ENCODE measurements at places on chromosomes 7 and 10.

GRCh38 chr10:91838199-91838598 is 40.0 kb downstream of the TNKS2 start:
- no peak for DNase-seq

DNA sequence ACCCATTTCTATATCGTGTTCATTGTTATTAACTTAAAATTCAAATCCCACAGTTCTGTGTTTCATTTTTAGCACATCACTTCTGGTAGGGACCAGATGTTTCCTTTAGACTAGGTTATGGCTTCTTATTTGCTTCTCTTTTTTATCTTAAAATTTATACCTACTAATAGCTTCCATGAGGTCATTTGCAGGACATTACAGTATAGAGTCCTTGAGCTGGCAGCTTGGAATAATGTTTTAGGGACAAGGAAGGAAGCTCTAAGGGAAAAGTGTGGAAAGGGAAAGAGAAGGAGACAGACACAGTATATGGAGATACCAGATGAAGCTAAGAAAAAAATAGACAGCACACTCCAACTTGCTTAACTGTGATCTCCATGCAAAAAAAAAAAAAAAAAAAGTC is 48.8 kb upstream of the CD36 start:
- no peak for DNase-seq

DNA sequence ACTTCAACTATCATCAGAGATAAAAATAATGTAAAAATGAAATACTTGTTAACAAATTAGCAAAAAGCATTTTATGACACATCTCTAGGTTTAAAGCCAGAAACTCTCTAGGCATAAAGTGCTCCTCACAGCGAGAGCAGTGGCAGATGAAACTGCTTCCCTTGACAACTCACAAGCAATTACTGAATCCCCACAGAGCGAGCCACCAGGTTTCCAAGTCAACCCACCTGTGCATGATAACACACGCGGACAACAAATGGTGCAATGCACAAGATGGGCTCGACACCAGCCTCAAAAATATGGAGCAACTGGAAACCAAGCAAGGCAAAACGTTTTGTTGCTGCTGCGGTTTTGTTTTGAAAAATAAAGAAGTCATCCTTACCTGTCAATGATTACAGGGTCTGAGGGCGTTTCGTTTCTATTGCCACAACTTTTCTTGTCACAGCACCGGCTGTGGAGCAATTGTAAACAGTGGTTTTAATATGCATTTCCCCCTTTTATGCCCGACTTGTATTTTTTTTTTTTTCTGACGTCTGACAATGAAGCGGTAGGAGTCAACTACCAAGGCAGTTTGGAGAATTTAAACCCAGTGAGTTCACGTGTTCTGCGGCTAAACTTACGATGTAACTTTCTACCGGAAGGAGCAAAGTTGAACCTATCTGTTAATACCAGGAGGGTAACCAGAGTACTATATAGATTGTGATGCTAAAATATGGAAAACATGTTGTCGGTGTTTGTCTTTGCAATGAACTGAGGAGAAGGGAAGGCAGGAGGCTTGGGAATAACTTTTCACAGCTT is 7.0 kb downstream of the EBF3 start:
- DNase-seq = peak; percentile 62

GRCh38 chr10:84076540-84077195 is 62.6 kb upstream of the GHITM start:
- no peak for DNase-seq

GRCh38 chr10:16867556-16867955 is 50.3 kb upstream of the RSU1 start:
- no peak for DNase-seq

GRCh38 chr7:142583446-142583845 is 165.8 kb upstream of the PRSS1 start:
- DNase-seq = no peak

DNA sequence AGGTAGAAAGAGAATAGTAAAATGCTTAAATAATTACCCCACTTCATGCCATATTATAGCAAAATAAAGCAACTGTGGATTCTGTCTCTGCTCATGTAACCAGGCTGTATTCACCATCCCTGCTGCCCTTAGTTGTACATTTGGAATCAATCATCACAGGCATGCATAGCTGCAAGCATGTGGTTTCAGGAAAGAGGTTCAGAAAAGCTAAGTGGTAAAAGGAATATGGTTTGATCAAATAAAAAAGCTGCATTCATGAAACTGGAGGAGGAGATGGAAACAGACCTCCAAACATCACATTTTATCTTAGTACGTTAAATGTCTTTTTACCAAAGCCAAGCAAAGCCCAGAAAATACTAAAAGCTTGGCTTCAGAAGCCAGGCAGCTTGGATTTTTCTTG is 81.3 kb downstream of the ADAM22 start:
- DNase-seq = no peak

GRCh38 chr10:71360735-71361134 is 36.0 kb upstream of the CDH23 start:
- no peak for DNase-seq

GRCh38 chr10:6141296-6142151 is 52.7 kb downstream of the RBM17 start:
- DNase-seq = no peak

DNA sequence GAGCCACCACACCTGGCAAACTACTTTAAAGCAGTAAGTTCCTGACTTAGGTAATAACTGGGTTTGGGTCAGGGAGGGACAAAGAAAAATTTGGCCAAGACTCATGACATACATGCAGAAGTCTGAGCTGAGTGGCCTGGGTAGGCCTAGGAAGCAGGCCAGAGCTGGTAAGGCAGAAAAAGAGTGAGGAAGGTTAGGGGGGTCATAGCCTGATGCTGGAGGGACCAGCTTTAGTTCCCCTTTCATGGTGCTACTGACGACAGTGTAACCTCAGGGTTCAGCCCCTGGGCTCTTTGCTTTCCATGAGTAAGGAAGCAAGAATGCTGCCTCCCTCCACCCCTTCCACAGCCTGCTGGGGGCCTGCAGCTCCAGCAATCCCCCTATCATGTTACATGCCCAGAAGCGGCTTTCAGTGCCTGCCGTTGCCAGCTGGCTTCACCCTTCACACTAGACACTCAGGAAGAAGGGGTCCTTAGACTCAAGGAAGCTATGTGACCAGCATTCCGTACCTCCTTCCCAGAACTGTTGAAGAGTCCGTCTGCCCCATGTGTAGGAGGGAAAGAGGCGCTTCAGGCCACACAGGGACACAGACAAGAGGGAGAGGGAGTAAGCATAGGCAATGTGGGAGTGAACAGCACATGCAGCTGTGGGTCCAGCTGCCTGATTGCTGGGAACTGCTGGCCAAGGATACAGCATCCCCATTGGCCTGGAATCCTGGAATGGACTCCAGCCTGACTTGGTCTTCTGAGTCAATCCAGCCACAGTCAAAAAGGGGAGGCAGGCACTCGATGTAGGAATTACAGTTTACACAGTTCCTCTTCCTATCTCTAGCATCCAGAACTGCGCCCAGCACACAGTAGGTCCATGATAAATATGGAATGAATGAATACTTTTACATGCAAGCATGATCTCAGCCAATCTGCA is 4.1 kb upstream of the PLAU start:
- DNase-seq = peak; percentile 87

GRCh38 chr10:75408911-75409885 is 7.6 kb upstream of the ZNF503 start:
- peak; percentile 80 for DNase-seq

DNA sequence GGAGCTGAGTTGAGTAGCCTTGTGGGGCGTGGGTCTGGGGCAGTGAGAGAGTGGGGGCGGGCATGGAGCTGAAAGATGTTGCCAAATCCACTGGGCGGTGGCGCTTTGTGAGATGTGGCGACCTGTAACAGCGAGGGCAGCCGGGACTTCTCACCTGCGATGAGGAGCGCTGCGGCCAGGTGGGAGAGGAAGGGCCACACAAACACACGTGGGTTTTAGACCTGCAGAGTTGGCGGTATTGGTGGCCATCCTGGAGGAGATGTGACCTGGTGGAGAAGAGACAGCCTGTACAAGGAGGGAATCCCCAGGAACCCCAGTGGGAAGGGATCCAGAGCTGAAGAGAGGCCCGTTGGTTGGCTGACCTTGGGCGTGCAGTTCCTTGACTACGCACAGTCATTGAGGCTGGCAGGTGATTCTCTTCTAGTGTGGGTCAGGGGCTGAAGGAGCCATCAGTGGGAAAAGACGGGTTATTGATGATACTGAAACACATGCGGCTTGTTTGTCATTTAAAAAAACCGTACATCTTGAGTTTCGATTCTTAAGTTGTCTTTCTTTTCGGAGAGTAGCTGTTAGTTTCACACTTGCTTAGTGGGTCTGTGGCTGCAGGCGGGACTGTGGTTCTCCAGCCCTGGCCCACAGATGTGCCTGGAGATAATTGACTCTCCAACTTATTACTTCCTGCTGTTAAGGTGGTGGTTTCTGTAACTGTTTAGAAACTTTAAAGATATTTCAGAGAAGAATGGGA is 2.4 kb downstream of the CHST12 start:
- DNase-seq = no peak

DNA sequence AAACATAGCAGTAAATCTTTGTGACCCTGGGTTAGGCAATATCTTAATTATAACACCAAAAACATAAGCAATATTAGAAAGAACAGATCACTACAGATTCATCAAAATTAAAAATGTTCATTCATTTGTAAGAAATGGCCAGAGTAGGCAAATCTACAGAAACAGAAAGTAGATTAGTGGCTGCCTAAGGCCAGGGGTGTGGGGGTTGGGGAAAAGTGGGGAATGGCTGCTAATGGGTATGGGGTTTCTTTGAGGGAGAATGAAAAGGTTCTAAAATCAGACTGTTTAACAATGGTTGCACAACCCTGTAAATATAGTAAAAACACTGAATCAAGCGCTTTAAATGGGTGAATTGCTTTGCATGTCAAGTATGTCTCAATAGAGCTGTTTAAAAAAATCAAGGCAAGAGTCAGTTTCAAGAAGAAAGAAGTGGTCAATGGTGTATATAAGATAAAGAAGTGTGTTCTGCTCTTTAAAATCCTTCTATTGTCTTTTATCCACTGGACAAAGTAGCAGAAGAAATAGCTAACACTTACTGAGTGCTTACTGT is 42.6 kb downstream of the CDK6 start:
- DNase-seq = no peak

GRCh38 chr10:98309366-98310355 is 41.7 kb upstream of the LOXL4 start:
- peak; percentile 84 for DNase-seq

DNA sequence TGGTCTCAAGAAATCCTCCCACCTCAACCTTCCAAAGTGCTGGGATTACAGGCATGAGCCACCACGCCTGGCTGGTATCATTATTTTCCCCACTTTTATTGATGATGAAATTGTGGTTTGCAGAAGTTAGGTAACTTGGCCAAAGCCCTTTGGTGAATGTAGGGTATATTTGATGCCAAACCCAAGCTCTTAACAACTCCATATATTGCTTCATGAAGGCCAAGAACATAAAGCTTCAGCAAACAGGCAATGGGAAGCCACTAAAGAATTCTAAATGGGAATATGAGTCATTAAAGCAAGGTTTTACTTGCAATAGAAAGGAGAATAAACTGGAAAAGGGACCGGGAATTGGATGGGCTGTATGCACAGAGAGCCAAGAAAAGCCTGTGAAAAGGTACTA is 142.7 kb downstream of the KMT2E start:
- DNase-seq = no peak

- DNase-seq = no peak
Measured at GRCh38 chr7:154598864-154599263, 404.1 kb downstream of the PAXIP1 start.

- DNase-seq = no peak
Measured at GRCh38 chr10:87846023-87846422, 17.3 kb downstream of the KLLN start.

GRCh38 chr7:30278376-30278775 is 6.0 kb upstream of the ZNRF2 start:
- no peak for DNase-seq

DNA sequence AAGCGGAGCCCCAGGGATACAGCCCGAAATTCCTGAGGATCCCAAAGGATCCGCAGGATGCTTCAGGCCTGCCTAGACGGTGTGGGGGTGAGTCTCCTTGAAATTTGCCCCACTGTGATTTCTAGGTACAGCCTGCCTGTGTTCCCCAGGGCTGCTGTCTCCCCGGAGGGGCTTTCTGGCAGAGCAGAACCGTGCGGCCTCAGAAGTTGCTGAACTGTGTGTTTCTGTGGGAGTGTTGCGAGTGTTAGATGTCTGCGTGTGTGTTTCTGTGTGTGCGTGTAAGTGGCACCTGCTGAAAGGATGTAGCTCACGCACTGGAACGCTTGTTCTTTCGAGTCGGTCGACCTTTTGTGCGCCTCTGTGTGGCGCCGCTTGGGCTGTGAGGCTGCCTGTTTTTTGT is 27.8 kb upstream of the ZNF273 start:
- no peak for DNase-seq

DNA sequence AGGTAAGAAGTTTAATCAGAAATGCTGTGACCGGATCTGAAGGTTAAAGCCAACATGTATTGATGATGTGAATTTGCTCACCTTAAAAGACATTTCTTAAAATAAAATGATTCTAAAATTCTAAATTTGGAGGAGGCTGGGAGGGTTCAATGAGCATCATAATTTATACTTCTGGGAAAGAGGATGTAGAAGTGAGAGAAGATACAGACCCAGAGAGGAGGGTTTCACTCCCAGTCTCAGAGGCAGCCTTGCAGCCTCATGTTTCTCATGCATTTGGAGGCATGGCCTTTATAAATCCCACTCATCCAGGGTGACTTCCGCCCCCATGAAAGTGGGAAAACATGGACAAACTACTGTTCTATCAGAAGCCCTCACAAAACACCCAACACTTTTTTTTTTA is 305.6 kb upstream of the PITRM1 start:
- no peak for DNase-seq

DNA sequence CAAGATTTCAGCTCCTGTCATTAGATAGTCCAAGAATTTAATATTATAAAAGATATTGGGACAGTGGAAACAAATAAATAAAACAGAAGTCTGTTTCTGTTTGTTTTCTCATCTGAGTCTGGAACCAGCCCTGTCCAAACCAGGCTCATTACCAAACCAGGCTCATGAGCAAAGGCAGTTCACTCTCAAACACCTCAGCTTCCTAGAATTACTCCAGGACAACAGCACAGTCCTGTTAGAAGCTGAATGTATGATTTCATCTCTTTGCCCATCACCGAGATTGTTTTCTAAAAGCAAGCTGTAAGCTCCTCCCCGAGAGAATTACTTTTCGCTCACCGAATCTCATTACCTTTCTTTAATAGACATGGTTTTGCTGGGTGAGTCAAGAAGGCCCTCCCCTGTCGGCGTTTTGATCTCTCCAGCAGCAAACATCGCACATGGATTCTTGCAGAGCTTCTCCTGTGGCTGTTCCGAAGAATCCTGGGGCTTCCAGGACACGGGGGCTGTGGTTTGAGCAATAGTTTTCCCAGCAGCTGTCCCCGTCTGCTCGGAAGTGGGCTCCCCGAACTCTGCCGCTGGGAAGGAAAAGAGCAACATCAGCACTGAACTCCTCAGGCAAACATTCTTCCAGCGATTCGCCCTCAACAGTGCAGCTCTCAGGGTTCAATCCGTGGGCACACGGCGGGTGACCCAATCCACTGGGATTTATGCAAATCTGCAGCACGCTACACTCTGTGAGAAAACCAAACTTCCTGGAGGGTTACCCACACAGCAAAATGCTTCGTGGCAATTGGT is 112.5 kb downstream of the SVIL start:
- DNase-seq = peak; percentile 59

- no peak for DNase-seq
Measured at GRCh38 chr7:45331563-45331962, 174.0 kb downstream of the RAMP3 start.

- no peak for DNase-seq
Measured at GRCh38 chr10:44761076-44761475, 150.1 kb upstream of the TMEM72 start.

GRCh38 chr10:132420469-132420980 is 23.5 kb downstream of the PWWP2B start:
- no peak for DNase-seq

- no peak for DNase-seq
Measured at GRCh38 chr10:49089557-49090188, 25.6 kb downstream of the VSTM4 start.

- DNase-seq = no peak
Measured at GRCh38 chr7:128906766-128907559, 3.5 kb downstream of the KCP start.
